Glutamatergic neuron (in vitro differentiated cells): ENCODE measurements at places on chromosomes 4 and X. TPM values are rescaled to one million over a fixed set of nuclear protein-coding genes. Genes with fewer than 3 reads are reported as not detected.

GRCh38 chrX:11398785-11399184, 105.6 kb downstream of the AMELX start:
- DNase-seq, result no peak

GRCh38 chr4:85889314-85889713, 414.4 kb downstream of the ARHGAP24 start:
- no peak for DNase-seq

GRCh38 chrX:2499507-2499906, 1.3 kb downstream of the DHRSX start:
- no peak for DNase-seq

DNA sequence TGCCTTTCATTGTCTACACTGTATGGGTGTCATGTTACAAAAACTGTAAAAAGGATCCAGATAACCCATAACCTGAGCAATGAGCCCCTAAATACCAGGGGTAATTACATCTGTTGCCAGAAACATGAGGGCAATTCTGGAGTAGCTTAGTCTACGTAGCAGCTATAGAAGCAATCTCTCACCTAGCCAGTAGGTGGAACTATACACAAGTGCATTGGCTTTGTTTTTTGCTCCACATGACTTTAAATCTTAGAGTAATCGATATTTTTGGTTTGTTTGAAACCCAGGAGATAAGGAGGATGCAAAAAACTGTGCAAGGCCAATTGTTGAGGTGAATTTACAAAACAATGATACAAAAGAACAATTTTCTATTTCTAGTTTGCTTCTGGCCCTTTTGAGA, 57.5 kb downstream of the GPR82 start:
- DNase-seq, result no peak

The CENPVL2 gene
- total RNA-seq, result not detected
